ENCODE measurements at places on chromosomes 5 and 9. TPM values are rescaled to one million over a fixed set of nuclear protein-coding genes. Genes with fewer than 3 reads are reported as not detected.

- no peak for DNase-seq
Observed at GRCh38 chr5:58551492-58551891, 31.4 kb upstream of the RAB3C start.

DNA sequence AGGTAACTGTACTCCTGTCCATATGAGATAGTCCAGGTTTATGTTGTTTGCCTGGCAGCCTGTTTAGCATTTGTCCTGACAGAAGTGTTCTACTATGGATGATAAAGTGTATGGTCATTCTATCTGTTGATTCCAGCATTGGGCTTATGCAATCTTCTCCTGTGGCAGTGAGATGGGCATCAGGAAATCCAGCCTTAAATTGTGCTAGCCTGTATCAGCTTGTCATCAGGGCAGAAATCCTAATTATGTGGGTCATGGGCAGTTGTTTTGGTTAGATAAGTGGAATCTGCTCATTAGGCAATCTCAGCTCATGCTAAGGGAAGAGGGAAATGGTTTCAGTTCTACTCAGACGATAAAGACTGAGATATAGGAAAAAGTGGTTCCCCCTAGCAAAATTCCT, 247.4 kb upstream of the CHD1 start:
- no peak for DNase-seq

- no peak for DNase-seq
Observed at GRCh38 chr5:103785569-103785968, 223.0 kb upstream of the NUDT12 start.

IL12B gene
- polyA plus RNA-seq = 0.08 TPM

SPINK1 gene
- 0.78 TPM for polyA plus RNA-seq
